ENCODE measurements at places on chromosomes 3 and 15. TPM values are rescaled to one million over a fixed set of nuclear protein-coding genes. Genes with fewer than 3 reads are reported as not detected.

Gene TUSC7
- total RNA-seq = not detected

Gene ASTE1
- 4.6 TPM for total RNA-seq

Gene SPTBN5
- total RNA-seq = 0.18 TPM

Gene ZNF774
- total RNA-seq = 1.1 TPM

Gene JMJD7
- 1.9 TPM for total RNA-seq

Gene TTLL13
- total RNA-seq = 0.14 TPM

Gene TMCO5A
- total RNA-seq = not detected

Measured in smooth muscle cell of bladder (primary cell).